ENCODE measurements at places on chromosomes 6 and 20.

DNA sequence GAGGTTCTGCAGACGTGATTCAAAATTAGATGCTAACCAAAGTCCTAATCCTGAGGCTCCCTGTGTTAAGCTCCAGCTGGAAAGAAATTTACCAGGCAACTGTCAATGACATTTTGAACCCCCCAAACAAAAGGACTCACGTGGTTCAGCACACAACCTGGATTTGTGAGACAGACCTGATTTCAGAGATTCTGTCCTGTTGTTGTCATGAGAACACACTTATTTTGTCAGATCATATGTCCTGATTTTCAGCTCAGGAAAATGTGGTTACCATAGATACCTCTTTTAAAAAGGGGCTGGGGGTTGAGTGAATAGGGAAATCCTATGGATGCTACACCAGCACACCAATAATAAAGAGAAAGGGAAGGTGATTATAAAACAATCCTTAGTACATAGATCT, 61.6 kb downstream of the MTFR2 start:
- no peak for DNase-seq

- no peak for DNase-seq
Observed at GRCh38 chr6:128600397-128600951, 80.1 kb upstream of the PTPRK start.

DNA sequence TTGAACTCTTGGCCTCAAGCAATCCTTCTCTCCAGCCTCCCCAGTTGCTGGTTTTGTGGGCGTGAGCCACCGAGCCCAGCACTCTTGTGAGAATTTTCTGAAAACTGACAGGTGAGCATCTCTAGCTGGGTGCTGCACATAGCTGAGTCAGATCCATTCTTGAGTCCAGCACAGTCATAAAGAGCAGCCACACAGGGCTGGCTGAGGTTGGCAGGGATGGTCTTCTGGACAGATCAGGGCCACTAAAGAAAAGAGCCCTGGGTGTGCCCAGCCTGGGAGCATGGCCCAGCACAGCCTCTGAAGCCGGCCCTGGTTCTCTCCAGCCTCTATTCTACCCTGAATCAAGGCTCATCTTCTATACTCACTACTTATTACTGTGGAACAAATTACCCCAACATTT, 11.5 kb downstream of the DLGAP4 start:
- DNase-seq: no peak

DNA sequence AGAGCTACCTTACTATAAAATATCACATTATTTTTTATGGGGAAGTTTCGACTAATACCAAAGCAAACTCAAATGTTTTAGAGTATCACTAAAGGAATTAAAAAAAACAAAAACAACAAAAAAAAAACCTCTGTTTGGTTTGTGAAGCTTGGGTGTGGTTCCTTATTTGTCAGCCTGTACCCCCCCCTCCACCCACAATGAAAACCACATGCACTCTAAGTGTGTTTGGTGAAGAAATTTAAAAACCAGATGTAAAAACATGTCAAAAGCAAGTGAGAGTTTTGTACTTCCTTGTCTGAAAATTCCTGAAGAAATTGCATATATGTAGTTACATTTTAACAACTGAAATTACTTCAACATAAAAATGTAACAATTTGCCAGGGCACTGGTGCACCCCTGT, 3.1 kb downstream of the STK38 start:
- DNase-seq: peak; percentile 20

- DNase-seq: no peak
Observed at GRCh38 chr20:40692240-40693011, 3.4 kb upstream of the MAFB start.

DNA sequence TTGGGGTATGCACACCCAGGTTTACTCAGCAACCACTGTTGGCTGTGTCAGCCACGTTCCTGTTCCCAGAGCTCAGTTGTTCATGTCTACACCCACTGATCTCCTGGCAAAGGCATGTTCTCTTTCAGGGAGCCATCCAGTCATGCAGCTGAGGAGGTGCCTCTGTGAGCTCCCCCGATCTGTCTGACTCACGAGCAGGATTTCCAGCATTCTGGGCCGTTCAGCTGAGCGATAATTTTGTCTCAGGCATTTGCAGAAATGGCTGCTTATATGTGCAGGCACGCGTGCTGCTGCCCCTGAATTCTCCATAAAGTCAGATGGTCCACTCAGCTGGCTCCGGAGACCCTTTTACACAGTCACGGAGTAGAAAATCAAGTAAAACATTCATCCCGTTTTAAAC, 78.4 kb upstream of the IYD start:
- no peak for DNase-seq

GRCh38 chr20:16243470-16243869, 329.8 kb downstream of the KIF16B start:
- no peak for DNase-seq

GRCh38 chr6:108916026-108916686, 67.9 kb downstream of the ARMC2 start:
- DNase-seq: no peak

GRCh38 chr6:115137910-115138309, 795.1 kb upstream of the HS3ST5 start:
- DNase-seq: no peak

GRCh38 chr6:50829049-50829448, 10.4 kb downstream of the TFAP2B start:
- DNase-seq: no peak
